Esophagus muscularis mucosa (tissue), 4 donors: ENCODE measurements at places on chromosomes 1 and 21. TPM values are rescaled to one million over a fixed set of nuclear protein-coding genes. Genes with fewer than 3 reads are reported as not detected.

DNA sequence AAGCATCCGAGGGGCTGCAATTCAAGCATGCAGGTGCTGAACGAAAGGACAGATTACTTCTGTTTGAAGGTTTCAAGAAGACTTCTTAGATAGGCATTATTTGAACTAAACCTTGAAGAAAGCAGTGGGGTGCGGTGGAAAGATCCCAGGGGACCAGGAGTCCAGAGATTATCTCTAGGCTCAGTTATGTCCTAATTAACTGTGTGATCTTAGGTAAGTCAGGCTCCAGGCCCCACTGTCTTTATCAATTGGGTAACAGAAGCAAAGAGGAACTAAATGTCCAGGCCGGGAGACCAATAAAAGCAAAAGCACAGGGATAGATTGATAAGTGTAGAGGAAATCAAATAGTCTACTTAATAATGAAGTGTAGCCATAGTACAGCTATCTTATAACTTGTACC lies 72.9 kb upstream of the CDC42BPA start:
- no peak for DNase-seq

DNA sequence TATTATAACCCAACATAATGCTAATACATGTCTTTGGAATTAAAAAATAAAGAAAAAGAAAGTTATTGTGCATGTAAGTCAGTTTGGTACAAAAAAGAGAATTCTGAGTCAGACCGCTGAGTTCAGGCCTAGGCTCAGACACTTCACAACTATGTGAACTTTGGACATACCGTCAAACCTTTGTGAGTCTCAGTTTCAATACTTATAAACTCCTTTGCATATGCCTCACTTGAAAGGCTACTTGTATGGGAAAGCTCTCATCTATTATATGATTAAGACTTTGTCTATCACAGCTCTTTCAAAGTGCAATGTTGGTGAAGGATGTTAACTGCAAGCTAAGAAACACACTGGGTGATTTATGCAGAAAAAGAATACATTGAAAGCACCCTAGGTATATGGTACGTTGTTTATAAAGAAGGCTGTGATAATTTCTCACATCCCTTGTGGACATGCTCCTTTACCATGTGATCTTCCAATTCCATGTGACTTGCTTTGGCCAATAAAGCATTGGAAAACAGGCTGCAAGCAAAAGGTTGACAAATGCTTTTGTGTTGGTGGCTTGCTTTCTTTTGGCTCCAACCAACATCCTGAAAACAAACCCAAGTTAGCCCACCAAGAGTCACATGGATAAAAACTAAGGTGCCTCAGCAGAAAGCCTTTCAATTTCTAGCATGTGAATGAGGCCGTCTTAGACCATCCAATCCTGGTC lies 49.6 kb downstream of the INTS7 start:
- DNase-seq: no peak

GRCh38 chr1:29853716-29854330 lies 617.5 kb downstream of the PTPRU start:
- DNase-seq: no peak

GRCh38 chr1:28458237-28459228 lies 47.3 kb upstream of the RCC1 start:
- no peak for DNase-seq

DNA sequence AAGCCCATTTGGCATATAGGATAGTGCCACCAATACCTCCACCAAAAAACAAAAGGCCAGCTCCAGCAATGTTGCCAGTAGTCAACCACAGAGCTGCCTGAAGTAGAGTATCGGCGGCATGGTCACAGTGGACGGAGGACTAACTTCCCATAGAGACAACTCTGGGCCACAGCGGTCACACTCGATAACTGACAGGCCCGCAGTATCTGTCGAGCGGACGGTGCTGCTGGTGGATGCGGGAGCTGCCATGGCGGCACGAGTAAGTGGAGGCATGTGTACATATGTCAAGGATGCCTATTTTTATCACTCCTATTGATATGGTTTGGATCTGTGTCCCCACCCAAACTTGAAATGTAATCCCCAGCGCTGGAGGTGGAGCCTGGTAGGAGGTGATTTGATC lies 4.1 kb downstream of the KRTAP12-1 start:
- DNase-seq: peak; percentile 45

- DNase-seq: no peak
These were observed 12.6 kb upstream of the ADORA3 start for GRCh38 chr1:111516005-111516535.

DNA sequence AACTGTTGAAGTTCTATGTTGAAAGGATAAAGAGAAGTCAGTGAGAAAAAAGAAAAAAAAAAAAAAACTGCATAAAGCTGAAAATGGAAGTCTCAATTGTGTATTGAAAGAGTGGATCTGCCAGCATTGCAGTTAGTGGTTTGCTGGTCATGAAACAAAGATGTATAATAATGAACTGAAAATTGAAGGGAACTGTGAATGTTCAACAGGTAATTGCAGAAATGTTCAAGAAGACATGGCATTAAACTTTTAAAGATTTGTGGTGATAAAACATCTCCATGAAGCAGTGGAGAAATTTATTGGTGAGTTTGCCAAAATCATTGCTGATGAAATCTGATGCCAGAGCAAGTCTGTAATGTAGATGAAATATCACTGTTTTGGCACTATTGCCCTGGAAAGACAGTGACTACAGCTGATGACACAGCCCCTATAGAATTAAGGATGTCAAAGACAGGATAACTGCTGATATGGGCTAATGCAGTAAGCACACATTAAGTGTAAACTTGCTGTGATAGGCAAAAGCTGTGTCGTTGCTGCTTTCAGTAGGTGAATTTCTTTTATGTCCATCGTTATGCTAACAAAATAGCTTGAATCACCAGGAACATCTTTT lies 71.0 kb downstream of the RD3 start:
- DNase-seq: no peak

DNA sequence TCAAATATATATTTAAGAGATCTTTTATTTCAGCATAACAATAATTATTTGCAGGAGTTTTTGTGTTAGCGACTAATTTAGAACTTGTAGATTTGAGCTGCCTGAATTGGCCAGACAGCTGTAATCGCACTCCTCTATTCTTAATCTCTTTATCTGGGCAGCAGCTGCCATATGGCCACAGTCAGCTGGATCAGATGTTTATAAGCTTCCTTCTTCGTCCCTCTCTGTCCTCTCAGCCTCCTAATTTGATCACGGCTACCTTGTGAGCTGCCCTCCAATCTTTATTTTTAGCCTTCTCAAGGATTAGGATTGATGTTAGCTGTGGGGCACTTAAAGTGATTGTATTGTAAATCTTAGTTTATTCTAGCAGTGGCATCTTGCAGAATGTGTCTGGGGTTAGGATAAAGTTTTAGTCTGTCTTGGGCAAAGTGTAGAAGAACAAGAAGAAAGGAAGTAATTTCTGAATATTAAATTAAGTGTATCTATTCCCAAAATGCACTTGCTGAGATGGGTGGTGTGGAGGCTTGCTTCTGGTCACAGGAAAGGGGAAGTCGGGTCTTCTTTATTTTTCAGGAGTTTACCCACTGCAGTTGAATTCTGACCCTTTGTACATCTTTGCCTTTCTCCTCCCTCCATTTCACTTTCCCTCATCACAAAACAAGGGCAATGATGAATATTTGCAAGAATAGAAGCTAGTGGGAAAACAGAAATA lies 1.1 kb downstream of the ZBTB18 start:
- no peak for DNase-seq

GRCh38 chr21:32834916-32835235 lies 63.3 kb upstream of the PAXBP1 start:
- DNase-seq: peak; percentile 86

- DNase-seq: no peak
These were observed 29.2 kb upstream of the HHAT start for GRCh38 chr1:210299501-210299900.

DNA sequence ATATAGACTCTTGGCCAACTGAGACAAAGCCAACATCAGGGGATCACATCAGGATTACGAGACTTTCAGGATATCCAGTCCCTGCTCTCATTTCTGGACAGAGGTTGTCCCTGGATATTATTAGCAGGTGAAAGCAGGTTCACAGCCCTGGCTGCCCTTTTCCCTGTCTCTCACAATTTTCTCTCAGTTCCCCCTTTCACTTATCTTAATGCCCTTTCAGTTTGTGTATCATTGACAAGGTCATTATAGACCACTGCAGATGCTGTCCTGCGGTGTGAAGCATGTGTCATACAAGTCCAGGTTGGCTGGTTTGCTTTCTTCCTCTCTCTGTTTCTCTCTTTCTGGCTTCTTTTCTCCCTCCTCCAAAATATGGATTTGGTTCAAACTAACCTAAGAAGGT lies 2.1 kb upstream of the KLHDC9 start:
- no peak for DNase-seq

DNA sequence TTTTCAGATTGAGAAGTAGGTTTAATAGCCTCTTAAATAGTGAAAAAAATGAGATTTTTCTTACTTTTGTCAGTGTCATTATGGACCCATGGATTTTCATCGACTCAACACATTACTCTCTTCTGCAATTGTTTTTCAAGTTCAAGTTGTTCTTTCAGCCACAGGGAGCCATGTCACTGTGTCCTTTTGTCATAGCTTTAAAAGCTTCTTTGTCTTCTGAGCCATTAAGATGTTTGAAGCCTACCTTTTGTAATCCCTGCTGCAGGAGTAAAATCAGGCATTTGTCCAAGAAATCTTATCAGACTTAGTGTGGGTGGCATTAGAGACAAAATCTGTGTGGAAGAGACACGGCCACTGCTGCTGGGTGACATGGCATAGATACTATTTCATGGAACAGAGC lies 92.8 kb upstream of the ZP4 start:
- no peak for DNase-seq

DNA sequence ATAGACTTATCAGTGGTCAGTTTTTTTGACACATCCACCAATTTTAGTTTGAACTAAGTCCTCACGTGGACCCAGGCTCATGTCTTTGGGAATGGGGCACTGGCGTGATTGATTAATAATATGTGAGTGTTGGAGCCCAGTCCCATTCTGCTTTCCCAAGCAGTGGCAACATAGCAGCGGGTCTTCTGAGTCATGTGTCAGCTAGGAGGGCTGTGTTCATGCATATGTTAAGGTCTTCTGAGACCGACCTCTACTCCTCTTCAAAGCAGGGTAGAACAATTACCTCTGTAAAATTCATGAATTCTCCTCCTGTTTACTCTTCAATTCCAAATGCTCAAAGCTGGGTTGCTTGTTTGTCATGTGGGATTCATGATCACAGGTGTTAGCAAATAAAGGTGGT lies 291.3 kb downstream of the CAMTA1 start:
- no peak for DNase-seq

GRCh38 chr1:237673631-237674030 lies 217.1 kb downstream of the ZP4 start:
- no peak for DNase-seq

- DNase-seq: no peak
These were observed 34.8 kb upstream of the GREM2 start for GRCh38 chr1:240646571-240647240.

GRCh38 chr1:26275580-26276431 lies 4.1 kb upstream of the SH3BGRL3 start:
- DNase-seq: peak; percentile 95

GRCh38 chr1:114756949-114757454 lies 782 bp downstream of the CSDE1 start:
- no peak for DNase-seq

GRCh38 chr1:8821084-8821483 lies 3.6 kb upstream of the RERE start:
- DNase-seq: peak; percentile 8

DNA sequence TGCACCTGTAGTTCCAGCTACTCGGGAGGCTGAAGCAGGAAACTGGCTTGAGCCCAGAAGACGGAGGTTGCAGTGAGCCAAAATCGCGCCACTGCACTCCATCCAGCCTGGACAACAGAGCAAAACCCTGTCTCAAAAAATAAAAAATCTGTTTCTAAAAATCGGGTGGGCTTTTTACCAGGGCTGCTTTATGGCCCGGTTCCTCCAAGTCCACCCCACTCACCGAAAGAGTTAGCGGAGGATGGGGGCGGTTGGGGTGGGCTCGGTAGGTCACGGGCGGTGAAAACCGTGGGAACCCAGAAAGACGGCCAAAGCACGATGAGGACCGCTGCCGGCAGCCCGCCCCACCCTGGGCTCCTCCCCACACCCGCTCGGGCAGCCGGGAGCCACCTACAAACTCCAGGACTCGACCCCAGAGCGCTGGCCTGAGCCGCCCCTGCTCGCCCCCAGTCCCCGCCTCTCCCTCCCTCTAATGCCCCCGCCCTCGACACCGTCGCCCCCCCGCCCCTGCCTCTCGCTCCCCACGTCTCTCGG lies 846 bp upstream of the PER3 start:
- no peak for DNase-seq

- DNase-seq: no peak
These were observed 37.9 kb downstream of the RLF start for GRCh38 chr1:40199126-40199525.

DNA sequence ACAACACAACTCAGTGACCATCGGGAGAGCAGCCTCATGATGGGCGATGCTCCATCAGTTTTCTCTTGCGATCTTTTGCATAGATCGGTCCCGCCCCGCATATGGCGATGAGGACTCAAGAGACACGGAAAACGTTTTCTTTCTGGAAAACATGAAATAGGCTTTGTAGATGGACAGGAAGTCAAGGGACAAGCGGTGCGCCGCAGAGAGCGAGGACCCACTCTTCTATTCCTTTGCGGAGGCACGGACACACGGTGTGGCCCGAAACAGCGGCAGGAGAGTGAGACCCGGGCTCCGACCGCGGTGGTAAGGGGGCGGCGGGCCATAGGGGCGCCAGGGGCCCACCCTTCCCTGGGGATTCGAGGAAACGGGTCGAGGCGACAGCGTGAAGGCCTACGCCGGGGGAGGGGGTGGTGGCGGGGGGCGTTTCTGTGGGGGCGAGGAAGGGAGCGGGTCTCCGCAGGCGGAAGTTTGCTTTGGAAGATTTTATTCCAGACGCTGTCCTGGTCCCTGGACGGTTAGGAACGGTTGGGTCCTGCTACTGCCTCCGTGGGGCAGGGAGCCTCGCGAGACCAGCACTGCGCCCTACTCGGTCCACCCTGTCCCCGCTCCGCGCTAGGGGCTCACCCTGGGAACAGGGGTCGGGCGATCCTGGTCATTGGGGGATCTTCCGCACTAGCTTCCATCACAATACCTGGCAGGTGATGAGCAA lies 796 bp upstream of the TDRKH start:
- DNase-seq: no peak

GRCh38 chr1:236311040-236311439 lies 29.3 kb upstream of the ERO1B start:
- no peak for DNase-seq

DNA sequence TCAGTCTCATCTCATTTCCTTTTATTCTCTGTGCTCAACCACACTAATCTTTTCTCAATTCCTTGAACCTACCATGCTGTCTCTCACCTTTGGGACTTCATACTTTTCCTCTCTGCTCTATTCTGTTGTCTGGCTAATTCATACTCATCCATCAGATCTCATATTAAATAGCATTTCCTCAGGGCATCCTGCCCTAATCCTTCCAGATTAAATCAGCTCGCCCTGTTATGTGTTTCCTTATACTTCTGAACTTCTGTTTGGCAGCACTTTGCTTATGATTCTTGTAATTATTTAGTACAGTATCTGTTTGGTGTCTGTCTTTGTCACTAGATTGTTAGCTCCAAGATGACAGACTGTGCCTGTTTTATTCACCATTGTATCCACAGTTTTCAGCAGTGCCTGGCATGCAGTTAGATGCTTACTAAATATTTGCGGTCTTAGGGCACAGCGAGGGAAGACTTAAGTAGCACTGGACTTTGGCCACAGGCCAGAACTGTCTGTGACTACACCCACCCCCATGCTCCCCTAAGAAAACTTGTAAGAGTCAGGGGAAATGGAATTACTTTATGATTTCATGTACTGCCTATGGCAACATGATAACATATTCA lies 9.9 kb upstream of the CAP1 start:
- no peak for DNase-seq

TFF2 gene
- not detected for total RNA-seq

HSPB7 gene
- 214 TPM for total RNA-seq

DVL1 gene
- 93.6 TPM for total RNA-seq

SLFNL1 gene
- 0.52 TPM for total RNA-seq

FCRL6 gene
- not detected for total RNA-seq

FAM72C gene
- total RNA-seq: not detected

TMEM51 gene
- 12.4 TPM for total RNA-seq
